ENCODE measurements at places on chromosomes 7 and 10. TPM values are rescaled to one million over a fixed set of nuclear protein-coding genes. Genes with fewer than 3 reads are reported as not detected.

- no peak for DNase-seq
Measured at GRCh38 chr7:56092789-56093531, at the start of gene PHKG1. TSS of gene PHKG1 (minus strand) at chr7:56092952. CDS start at chr7:56088941, 4,011 bp downstream.

DNA sequence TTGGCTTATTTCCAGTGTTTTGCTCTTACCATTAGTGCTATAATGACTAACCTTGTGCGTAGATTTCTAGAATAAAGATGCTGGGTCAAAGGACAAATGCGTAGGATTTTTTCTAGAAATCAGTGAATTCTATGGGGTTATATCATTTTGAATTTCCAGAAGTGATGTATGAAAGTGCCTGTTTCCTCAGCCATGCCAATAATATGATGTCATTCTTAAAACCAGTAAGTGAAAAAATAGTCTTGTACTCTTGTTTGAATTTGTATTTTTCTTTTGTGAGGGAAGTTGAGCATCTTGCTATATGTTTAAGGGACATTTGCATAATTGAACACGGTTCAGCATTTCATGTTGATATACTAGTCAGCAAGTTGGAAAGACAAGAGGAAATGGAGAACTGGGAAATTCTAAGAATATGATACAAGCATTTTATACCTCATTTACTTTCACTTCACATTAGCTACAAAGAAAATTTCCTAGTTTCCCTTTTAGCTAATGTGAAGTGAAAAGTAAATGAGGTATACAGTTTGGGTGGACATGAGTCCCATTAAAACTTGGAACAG is 3.8 kb upstream of the DNAH11 start:
- DNase-seq: no peak

- no peak for DNase-seq
Measured at GRCh38 chr7:130369831-130370550, 10.3 kb upstream of the CPA1 start.

- no peak for DNase-seq
Measured at GRCh38 chr10:77175631-77176222, 461.9 kb downstream of the KCNMA1 start.

DNA sequence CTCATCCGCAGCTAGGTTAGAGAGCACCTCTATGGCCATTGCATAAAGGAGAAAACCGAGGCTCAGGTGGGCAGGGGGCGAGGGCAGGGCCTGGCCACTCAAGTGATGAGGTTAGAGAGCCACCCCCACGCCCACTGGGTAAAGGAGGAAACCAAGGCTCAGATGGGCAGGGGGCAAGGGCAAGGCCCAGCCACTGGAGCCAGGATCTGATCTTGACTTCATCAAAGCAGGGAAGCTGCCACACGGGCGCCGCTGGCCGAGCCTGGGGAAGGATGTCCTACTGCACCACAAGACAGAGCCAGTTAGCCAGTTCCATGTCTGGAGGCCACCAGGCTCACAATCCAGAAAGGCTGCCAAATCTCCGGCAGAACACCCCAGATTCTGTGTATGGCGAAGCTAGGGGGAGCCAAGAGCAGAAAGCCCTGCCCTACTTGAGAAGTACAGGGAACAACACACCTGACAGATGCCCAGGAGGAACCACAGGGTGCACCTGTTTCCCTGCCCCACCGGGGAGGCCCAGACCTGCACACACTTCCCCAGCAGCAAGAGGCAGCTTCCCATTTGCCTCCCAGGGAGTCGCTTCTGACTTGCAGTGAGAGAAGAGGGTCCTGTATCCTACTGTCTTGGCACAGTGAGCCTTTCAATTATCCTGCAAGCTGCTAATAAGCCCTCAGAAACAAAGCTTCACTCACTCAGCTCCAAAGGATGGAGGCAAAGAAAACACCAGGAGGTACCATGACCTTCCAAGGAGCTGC is 101.9 kb downstream of the TNS3 start:
- no peak for DNase-seq

- DNase-seq: no peak
Measured at GRCh38 chr7:22361795-22362194, 4.8 kb upstream of the RAPGEF5 start.

Gene ZNF438
- total RNA-seq: 1.5 TPM

Gene OR13A1
- total RNA-seq: not detected

Gene SMKR1
- total RNA-seq: 0.68 TPM
